ENCODE measurements at places on chromosomes 11 and 22.

- no peak for DNase-seq
Measured at GRCh38 chr11:58923300-58923788, 15.9 kb upstream of the GLYATL1 start.

GRCh38 chr11:34105079-34105956 is at the start of gene NAT10:
Gene NAT10 (plus strand): TSS chr11:34105629. CDS start chr11:34108226, 2,597 bp downstream.
- DNase-seq = peak; percentile 99

- DNase-seq = no peak
Measured at GRCh38 chr11:108694846-108695245, 30.0 kb downstream of the DDX10 start.

- DNase-seq = no peak
Measured at GRCh38 chr22:36253523-36254490, 874 bp downstream of the APOL1 start.

- DNase-seq = no peak
Measured at GRCh38 chr11:10774811-10775210, 23.8 kb downstream of the CTR9 start.

DNA sequence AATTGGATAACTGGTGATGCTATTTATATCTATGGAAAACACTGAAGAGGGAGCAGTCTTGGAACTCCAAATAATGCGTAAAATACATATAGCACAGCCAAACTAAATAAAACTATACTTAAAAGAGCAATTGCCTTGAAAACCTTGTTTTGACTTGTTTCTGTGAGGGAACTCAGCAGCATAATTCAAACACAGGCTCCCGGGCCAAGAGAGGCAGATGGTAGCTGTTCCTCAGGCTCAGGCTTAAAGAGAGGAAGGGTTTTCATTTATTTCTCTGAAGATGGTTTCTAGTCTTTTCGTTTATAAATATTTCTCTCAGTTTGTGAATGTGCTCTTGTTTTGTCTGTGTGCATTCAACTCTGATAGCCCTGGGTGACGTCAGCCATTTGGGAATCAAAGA is 82.4 kb downstream of the FANCF start:
- no peak for DNase-seq

DNA sequence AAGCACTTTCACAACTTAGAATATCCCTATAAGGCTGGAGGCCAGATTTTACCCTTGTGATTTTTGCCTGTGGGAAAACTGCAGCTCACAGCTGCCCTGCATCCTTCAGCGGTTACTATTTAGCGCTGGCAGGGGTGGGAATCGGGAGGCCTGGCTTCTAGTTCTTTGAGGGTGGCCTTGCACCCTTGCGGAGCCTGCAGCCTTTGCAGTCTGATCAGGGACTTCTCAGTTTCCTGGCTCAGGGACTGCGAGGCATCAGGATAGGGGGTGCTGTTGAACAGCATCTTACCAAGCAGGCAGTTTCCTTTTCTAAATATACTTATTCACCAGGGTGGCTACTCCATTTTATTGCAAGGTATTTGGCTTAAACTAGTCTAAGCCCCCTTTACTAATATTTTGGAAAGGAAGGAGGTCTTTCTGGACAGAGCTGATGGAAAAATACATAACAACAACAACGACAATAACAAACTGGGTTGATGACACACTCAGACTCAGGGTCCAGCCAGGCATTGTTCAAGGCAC is 2.9 kb upstream of the APOA1 start:
- no peak for DNase-seq

DNA sequence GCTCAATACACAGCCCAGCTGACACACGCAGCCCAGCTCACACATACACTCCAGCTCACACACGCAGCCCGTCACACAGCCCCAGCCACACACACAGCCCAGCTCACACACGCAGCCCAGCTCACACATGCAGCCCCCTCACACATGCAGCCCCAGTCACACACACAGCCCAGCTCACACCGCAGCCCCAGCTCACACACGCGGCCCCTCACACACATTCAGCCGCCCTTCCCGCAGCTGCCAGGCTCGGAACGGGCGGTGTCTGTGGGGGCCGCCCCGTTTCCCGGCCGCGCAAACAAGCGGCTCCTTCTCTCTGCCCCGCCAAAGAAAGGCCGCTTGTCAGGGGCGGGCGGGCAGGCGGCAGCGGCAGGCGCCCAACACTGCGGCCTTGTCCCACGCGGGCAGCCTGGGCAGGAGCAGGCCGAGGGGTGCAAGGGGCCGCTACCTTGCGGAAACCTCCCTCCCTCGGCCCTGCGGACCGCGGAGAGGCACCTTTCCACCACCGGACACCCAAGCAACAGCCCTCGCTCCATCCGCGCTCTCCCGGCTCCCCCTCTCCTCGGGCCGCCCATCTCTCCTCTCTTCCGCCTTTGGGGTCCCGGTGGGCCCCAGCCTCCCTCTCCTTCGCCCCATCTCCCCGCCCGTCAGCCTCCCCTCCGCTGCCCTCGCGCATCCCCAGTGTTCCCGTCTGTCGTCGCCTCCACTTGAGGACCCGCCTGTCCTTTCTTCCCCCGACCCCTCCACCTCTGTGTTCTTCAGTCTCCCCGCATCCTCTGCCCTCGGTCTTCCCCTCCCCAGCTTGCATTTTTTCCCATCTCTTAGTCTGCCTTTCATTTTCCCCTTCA is 2.2 kb downstream of the PHLDB1 start:
- DNase-seq = peak; percentile 61

DNA sequence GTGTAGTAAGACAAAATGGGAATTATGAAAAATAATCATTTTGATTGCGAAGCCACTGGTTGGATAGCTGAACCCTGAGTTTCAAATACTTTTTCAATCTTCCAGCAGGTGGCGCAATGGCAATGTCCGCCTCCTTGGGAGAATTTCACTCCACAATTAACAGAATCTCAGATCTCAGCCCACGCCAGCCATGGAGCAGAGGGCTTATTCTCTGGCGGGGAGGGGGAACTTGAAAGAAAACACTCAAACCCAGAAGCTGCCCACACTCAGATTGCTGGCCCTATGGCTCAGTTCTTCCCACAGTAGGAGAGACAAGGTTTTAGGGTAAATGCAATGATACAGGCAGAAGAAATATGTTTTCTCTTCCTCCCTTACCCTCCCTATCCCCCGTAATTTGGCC is 38.7 kb upstream of the RCN1 start:
- peak; percentile 43 for DNase-seq

- DNase-seq = no peak
Measured at GRCh38 chr22:27537501-27537900, 264.1 kb downstream of the MN1 start.

DNA sequence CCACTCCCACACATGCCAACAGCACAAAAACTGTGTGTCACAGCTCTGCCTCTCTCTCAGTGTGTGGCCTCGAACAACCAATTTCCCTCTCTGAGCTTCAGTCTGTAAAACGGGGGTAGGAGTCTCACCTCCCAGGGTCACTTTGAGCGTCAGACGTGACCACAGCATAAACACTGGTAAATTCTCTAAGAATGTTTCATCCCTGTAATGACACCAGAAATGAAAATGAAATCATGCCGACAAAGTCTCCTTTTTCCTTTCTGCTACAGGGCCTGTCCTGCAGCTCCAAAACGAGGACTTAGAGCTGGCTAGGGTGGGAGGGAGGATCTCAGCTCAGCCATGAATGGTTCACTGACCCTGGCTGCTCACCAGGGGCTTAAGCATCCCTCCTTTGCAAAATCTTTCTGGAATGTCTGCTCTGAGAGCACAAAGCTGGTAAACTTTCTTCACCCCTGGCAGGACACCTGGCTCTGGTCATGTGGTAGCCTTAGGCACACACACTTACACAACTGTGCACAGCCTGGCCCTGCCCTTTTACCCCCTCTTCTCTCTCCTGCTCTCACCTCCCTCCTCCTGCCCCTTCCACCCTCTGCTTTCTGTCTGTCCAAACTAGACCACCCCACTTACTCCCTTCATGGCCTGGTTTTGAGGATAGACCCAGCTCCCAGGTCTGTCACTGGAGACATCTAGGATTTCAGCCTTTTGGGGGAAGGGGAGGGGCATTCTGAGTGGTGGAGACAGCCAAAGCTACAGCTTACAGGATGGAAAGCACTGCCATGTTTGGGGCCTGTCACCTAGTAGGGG is 12.3 kb upstream of the TSKU start:
- DNase-seq = no peak

DNA sequence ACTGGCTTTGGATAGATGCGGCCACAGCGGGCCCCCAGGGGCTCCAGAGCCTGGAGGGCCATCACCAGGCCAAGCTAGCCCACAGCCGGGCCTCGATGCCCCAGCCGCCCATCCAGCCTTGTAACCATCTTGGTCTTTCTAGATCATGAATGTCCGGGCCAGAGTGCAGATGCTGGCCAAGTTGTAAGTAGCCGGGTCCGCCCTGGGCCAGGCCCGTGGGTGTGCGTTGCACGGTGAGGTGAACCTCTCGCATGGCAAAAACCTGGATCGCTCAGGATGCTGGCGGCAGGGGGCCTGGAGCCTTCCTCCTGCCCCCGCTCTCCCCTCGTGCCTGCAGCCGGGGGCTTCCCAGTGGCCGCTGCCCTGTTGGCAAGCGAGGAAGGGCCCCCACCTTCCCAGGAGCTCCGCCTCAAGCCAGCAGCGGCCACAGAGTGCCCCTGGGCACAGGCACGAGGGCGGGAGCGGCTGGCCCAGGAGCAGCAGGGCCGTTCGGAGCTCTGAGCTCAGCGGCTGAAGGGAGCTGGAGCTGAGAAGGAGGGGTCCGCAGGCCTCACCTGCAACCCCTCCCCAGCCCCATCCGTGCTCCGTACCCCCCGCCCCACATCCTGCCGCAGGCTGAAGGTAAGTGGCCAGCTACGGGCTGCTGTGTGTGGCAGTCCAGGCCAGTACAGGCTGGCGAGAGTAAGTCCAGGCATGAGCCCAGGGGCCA is 10.9 kb upstream of the MRPL23 start:
- no peak for DNase-seq

DNA sequence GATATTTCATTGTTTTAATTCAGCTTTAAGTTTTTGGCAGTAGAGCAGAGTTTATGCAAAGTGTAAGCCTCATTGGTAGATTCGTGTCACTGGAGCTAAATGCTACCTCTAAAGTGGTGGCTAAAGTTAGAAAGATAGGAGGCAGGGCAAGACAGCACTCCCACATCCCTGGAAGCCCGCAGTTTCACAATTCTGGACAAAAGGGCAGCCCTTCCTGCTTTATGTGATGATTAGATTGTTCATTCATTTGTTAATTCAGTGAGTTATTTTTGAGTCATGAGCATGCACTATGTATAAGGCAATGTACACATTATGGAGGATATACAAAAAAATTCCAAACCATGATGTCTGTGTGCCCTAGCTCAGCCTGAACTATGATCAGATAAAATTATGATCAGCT is 52.1 kb upstream of the EIF3M start:
- DNase-seq = no peak

DNA sequence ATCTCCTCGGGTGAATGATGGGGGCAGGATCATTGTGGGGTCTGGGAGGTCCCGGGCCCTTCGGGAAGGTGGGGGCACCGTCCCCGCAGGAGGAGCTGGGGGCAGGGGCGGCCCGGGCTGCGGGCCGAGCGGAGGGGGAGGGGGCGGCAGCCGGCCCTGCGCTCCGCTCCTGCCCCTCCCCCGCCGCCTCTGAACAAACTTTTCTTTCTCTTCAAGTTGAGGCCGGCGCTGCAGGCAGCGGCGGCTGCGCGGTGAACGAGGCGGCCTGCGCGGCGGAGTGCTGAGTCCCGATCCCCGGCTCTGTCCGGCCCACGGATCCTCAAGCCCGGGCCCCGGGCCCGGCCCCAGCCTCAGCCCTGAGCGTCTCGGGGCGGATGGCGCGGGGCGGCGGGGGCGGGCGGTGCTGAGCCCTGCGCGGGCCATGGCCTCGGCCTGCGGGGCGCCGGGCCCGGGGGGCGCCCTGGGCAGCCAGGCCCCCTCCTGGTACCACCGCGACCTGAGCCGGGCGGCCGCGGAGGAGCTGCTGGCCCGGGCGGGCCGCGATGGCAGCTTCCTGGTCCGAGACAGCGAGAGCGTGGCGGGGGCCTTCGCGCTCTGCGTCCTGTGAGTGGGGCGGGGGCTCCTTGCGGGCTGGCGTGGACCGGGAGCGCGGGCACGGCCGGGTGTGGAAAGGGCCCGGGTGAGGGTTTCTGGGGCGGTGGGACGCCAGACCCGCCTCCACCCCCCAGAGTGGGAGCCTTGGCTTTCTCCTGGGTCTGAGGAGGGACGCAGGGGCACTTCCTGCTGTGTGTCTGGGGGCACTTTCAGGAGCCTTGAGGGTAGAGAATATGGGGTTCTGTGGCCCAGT is at the start of gene INPPL1:
INPPL1 (plus strand) TSS at position 204 of the 847 bp plus-strand sequence; CDS start at position 422, 218 bp downstream.
- DNase-seq = peak; percentile 66

DNA sequence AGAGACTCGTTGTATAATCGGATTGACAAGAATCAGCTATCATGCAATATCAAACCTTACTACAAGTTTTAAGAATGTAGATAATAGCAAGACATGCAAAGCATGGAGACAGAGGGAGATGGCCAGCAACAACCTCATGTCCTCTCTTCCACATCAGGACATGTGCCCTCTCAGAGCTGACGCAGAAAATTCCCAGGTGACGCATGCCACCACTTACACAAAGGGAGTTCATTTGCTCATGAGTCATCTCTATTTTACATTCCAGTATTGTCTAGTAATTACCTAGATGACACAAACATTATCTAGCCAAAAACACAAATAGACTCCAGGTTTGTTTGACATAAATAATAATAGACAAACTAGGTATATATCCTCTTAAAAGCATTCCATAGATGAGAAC is 38.1 kb upstream of the OPCML start:
- DNase-seq = no peak

GRCh38 chr11:31841435-31841834 is 30.3 kb upstream of the PAX6 start:
- DNase-seq = no peak

GRCh38 chr11:34243600-34244464 is 114.0 kb downstream of the ABTB2 start:
- DNase-seq = peak; percentile 71

DNA sequence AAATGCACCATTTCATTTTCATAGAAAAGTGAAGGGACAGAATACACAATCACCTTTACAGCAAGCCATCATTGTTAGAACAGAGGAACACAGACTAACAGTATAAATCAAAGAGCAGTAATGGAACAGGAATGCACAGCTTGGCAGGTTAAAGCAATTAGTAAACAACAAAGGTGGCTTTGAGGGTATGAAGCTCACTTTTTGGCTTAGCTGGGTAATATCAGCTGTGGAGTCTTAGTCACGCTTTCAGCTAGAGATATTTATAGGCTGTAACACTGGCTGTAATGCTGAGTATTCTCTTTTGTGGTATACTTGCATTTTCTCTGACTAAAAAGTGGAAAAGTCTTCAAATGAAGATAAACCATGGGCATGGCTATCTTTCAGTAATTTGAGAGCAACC is 1780.5 kb downstream of the LRRC4C start:
- no peak for DNase-seq

DNA sequence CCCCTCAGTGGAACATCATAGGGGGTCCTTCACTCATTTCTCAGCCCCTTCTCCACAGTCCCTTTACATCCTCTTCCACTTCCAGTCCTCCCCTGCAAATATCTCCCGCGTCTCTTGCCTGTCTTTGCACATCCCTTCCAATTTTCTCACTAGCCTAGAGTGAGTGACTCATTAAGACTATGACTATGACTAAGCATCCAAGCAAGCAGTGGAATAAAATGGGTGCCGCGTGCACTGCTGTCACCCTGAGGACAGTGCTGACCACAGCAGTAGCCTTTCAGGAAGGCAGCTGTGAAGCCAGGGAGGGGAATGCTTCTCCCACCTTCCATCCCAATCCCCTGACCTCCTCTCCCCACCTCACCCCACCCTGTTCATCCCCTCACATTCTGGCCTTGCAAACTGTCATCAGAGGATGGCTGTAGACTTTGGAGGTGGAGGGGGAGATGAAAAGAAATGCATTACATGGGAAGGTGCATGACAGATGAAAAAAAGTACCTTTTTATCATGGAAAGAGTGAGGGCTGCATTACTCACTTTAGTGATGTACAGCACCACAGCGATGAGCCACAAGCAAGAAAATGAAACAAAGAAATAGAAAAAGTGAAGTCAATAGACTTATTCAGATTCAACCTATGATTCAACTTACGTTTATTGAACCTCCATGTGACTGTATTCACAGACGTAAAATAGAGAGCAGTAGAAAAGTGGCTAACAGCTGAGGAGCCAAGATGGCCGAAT is 948.2 kb downstream of the NTM start:
- DNase-seq = no peak
